ENCODE measurements at places on chromosomes 2 and 18. TPM values are rescaled to one million over a fixed set of nuclear protein-coding genes. Genes with fewer than 3 reads are reported as not detected.

The IHH gene
- total RNA-seq = not detected

The ERFE gene
- total RNA-seq = 2.8 TPM

The SNTG2 gene
- total RNA-seq = 1.3 TPM

The ABCG8 gene
- not detected for total RNA-seq

The CAD gene
- total RNA-seq = 22.6 TPM

The DNER gene
- total RNA-seq = under 0.01 TPM

The SLC16A14 gene
- 0.58 TPM for total RNA-seq

Measured in regular cardiac myocyte (primary cell).